CD4-positive, alpha-beta T cell treated with Interleukin-1 beta for 1 hour (primary cell): ENCODE measurements at places on chromosomes 1 and 21.
A peak's percentile ranks its signal among the peaks of the same experiment; 100 is the strongest.

DNA sequence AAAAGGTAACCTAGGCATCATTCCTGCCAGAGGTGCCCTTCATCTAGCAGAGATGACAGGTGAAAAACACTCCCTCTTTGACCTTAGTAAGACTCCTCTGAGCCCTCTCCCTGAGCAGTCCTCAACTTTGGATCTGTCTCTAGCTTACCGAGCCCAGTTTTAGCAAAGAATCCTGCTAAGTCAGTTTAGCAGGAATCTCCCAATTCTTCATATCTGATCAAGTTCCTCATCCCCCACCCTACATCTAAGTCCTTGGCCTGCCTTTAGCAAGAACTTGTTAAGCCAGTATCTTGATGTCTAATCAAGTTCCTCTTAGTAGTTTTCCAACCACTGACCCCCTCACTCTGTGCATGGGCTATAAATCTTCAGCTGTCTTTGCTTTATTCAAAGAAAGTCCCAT is 235.6 kb downstream of the OMA1 start:
- no peak for DNase-seq

DNA sequence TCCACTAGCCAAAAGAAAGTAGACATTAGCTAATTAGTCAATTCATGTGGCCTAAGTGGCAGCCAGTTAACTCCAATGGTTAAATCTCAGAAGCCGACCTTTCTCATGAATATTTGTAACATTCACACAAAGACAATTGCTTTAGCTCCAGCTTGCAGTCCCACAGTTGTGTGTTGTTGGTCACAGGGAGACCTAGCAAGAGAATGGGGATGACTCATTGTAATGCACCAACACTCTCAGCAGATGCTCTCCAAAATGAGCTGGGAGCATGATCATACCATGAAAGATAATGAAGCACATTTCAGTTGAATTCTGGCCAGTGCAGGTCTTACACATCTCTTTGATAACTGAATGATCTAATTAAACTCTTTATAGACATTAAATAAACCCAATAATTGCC is 160.4 kb downstream of the HLX start:
- DNase-seq: no peak

DNA sequence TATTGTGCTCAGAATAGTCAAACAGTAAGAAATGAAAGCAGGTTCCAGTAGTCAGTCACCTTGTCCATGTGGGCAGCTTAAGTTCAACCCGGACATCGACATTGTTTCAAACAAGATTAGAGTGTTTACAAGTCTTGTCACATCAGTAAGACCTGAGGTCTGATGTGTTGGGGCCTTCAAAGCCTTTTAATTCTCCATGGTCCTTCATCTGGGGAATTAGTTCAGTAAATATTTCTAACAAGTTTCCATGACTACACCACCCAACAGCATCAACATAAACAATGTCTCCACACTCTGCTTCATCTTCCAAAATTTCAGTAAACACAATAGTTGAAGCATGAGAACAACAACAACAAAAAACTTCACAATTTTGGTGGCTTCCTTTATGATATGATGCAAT is 15.1 kb upstream of the ADORA1 start:
- DNase-seq: no peak

DNA sequence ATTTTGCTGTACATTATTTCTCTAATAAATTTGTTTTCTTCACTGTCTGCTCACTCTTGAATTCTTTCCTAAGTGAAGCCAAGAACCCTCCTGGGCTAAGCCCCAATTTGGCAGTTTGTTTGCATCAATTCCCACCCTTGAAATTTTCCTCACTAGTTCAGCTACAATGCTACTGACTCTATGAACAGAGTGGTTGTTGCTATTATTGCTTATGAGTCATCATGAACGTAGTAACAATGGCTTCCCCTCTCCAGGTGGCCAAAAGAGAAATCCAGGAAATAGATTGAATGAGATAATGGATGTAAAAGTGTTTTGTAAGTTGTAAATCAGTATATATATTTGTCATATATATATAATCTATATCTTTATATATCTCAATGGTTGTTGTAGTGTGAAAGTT is 193.0 kb downstream of the URB2 start:
- DNase-seq: no peak

- peak; percentile 72 for DNase-seq
These were observed 683 bp upstream of the EFNA4 start for GRCh38 chr1:155062702-155063411.
